ENCODE measurements at places on chromosomes 12 and 14.
A peak's percentile ranks its signal among the peaks of the same experiment; 100 is the strongest.

GRCh38 chr12:69929125-69929524 lies 104.1 kb downstream of the MYRFL start:
- H3K27ac ChIP-seq = no peak overlapping the region
- H3K27me3 ChIP-seq = no peaks in the 10 kb centered on the region
- no peak for DNase-seq
- H3K36me3 ChIP-seq = no peaks in the 10 kb centered on the region

GRCh38 chr12:43758247-43758727 lies 303 bp downstream of the PUS7L start:
- H3K27ac ChIP-seq = peak overlapping the region; percentile 72
- no peaks in the 10 kb centered on the region for H3K36me3 ChIP-seq
- DNase-seq = peak; percentile 53
- peaks cover 12% of the 10 kb centered on the region for H3K4me1 ChIP-seq

DNA sequence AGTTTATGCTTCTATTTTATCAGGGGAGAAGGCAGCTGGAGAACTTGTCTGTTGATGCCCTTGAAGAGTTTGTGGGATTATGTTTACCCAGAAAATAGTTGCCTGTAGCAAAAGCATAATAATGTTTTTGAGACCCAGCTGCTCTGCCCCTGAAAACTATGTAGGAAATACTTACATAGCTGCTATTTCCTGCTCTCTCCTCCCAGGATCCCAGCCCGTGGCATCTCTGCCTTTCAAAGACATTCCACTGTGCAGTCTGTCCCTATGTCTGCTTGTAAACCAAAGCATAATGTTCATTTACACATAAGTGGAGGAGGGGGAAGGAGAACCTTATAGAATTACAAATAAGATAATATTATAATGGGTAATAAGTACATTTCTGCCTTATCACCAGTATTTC lies 198.7 kb downstream of the SYT1 start:
- H3K36me3 ChIP-seq = no peaks in the 10 kb centered on the region
- no peaks in the 10 kb centered on the region for H3K27me3 ChIP-seq
- peaks cover 9% of the 10 kb centered on the region for H3K4me1 ChIP-seq
- H3K27ac ChIP-seq = no peak overlapping the region
- no peak overlapping the region for H3K4me3 ChIP-seq

DNA sequence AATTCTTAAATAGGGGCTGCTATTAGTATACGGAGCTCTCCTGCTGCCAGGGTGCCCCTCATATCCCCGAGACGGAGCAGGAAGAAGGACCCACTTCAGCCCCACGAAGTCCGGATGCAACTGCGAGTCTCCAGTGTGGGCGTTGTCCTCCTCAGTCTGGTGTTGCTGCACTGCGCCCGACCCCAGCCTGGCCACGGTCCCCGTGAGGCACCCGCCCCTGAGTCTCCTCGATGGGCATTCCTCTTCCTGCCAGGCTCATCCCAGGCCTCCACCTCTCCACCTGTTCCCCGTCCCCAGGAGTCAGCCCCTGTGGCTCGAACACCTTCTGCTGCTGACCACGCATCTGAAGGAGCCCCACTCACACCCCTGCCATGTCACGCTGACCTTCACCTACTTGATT lies 68.1 kb upstream of the SFSWAP start:
- DNase-seq = no peak
- no peaks in the 10 kb centered on the region for H3K36me3 ChIP-seq
- H3K27ac ChIP-seq = no peak overlapping the region
- H3K4me3 ChIP-seq = no peak overlapping the region
- peaks cover 1% of the 10 kb centered on the region for H3K4me1 ChIP-seq

DNA sequence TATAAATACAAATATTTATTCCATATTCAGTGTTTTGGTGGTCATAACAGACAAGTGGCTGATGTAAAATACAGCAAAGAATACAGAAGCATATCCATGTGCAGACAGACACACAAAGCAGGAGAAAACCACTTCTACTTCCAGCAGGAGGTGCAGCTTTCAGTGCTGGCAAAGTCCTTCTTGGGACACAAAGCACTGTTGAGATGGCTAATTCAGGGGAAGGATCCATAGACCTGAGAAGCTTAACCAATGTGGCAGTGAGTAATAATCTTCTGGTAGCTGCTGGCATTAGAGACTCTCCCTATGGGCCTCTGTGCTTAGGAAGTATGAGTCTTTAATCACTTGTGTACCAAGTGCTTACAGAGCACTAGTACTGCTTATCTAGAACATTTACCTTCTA lies 26.8 kb downstream of the AMN1 start:
- H3K27me3 ChIP-seq = no peaks in the 10 kb centered on the region
- no peak overlapping the region for H3K4me3 ChIP-seq
- no peaks in the 10 kb centered on the region for H3K4me1 ChIP-seq
- DNase-seq = no peak
- H3K27ac ChIP-seq = no peak overlapping the region

DNA sequence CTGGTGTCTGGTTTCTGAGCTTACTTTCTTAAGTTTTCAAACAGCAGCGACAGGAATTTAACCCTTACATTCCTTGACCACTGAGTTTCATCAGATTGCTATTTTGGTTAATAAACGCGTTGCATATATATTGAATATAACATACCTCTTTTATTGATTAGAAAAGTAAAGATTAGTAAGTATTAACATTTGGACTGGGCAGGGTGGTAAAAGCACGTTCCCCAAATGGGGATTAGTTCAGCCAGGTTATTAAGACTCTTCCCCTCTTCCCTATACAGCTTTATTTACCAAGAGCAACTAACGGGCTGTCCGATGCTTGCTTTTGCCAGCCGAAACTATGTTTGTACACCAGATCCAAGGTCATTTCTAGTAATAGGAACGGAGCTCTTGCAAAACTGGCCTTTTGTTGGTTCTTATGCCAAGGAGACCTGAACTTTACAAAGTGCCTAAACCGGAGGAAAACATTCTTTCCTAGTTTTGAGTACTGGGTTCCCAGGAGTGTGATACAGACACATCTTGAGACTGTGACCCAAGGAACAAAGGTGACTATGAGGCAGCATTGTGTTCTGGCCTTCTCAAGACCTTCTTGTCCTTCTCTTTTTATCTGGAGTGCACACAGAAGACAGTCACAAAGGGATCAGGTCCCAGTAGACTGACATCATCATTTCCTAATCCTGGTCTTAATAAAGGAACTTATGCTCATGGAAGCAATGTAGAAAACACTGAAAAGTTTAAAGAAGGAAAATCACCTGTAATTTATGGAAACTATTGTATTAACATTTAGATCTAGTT lies 2.6 kb downstream of the GLRX5 start:
- H3K4me1 ChIP-seq = peaks cover 17% of the 10 kb centered on the region
- no peaks in the 10 kb centered on the region for H3K27me3 ChIP-seq

GRCh38 chr12:114821570-114821969 lies 137.6 kb upstream of the TBX3 start:
- H3K4me1 ChIP-seq = no peaks in the 10 kb centered on the region
- no peaks in the 10 kb centered on the region for H3K27me3 ChIP-seq
- H3K36me3 ChIP-seq = no peaks in the 10 kb centered on the region
- no peak overlapping the region for H3K4me3 ChIP-seq
- no peak for DNase-seq

- DNase-seq = peak; percentile 70
- H3K27me3 ChIP-seq = no peaks in the 10 kb centered on the region
- H3K27ac ChIP-seq = no peak overlapping the region
- peaks cover 35% of the 10 kb centered on the region for H3K4me1 ChIP-seq
Measured at GRCh38 chr14:64760146-64760755, 56.0 kb downstream of the PLEKHG3 start.

DNA sequence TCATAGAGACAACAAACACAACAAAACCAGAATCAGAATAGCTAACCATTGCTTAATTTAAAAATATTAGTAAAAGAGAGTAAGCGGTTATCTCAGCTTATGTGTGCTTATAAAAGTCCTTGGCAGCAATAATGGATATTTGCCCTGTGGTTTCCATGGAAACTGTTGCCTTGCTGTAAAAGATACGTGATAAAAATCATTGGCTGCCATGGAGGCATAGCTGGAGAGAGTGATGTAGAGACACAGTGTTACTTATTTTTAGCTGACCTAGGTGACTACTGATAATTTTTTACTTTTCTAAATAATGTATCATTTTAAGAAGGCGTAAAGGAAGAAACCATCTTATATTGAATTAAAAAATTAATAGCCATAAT lies 92.9 kb downstream of the ERC1 start:
- no peak for DNase-seq
- H3K27me3 ChIP-seq = no peaks in the 10 kb centered on the region
- no peaks in the 10 kb centered on the region for H3K36me3 ChIP-seq
- H3K4me3 ChIP-seq = no peak overlapping the region
- H3K4me1 ChIP-seq = peaks cover 2% of the 10 kb centered on the region

DNA sequence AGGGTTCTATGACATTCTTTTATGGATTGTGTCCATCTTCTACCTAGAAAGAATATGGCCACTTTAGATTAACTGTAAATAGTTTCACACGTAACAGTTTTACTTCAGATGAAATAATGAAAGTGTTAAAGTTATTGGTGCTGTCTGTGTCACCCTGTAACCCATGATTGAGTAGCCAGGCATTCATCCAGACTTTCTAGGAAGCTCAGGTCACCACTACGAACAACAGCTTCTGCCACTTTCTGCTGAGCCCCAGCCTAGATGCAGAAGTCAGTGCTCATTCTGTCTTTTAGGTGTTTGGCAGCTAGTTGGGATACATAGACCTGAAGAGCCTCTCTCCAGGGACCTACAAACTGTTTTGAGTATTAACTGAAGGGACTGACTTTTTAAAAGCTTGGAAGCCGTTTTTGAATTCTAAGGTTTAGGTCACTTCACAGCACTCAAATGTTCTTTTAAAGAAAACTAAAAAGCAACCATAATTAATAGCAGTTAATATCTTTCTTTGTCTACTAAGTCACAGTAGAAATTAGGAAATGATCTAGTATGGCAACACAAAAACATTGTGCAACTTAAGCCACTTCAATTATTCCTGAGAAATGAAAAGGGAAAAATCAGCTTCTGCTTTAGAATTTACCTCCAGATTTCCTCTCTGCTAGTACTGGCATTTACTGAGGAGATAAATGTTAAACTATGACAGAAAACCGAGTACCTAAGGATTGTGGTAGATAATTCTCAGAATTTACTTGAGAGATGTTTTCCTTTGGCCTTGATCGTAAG lies 266.9 kb downstream of the CCDC91 start:
- H3K27me3 ChIP-seq = no peaks in the 10 kb centered on the region
- no peaks in the 10 kb centered on the region for H3K4me1 ChIP-seq
- DNase-seq = no peak
- H3K27ac ChIP-seq = no peak overlapping the region
- H3K4me3 ChIP-seq = no peak overlapping the region
- no peaks in the 10 kb centered on the region for H3K36me3 ChIP-seq

DNA sequence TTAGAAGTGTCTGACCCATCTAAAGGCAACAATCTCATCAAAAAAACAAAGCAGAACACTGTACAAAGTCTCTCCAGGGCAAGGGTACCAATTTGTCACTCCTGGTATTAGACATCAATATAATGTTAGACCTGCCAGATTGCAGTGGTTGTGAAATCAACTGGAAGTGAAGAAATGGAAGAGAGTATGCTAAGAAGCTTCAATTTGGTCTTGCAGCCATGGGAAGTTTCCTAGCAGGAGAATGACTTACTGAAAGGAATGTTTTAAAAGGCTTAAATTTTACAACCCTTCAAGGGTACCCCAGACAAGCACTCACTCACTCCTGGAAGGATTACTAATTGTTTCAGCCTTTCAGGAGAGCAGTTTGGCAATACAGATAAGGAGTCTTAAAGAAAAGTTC lies 18.9 kb downstream of the LLPH start:
- no peak overlapping the region for H3K27ac ChIP-seq
- H3K36me3 ChIP-seq = no peaks in the 10 kb centered on the region
- no peak for DNase-seq
- H3K4me1 ChIP-seq = no peaks in the 10 kb centered on the region
- no peak overlapping the region for H3K4me3 ChIP-seq

DNA sequence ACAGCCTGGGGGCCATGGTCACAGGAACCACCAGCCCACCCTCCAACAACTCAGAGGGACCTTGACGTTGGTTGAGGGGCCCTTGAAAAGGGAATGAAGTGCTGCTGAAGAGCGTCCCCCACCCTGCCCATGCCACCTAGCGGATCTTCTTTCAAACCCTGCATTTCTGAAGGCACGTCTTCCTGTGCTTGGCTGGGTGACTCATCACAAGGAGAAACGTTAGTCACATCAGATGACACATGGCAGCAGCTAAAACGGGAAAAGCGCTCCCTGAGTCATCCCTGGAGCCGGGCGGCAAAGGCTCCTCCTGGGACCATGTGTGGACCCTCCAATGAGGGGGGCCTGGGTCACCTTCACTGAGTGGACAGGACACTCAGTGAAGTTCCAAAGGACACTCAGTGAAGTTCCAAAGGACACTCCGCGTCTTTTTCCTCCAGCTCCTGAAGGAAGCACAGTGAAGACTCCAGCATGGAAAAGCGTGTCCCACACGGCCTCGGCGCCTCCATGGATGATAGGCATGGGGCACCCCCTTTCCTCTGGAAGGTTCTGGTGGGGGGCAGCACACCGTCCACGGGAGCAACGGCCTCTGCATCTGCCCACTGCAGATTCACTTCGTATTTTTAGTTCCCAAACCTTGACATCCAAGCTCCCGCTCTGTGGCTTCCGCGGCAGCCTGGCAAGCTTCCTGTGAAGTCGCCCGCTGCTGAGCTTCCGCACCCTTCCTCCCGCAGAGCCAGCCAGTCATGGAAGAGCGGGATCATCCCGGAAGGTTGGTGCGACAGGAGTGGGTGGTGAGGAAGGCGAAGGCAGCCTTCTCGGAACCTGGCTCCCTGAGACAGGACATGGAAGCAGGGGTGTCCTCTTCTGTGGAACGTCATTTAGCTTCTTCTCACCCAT lies 383.4 kb downstream of the VRK1 start:
- H3K27ac ChIP-seq = no peak overlapping the region
- H3K4me1 ChIP-seq = no peaks in the 10 kb centered on the region
- H3K27me3 ChIP-seq = no peaks in the 10 kb centered on the region
- H3K4me3 ChIP-seq = no peak overlapping the region

GRCh38 chr12:124681779-124682391 lies 114.5 kb upstream of the NCOR2 start:
- no peak for DNase-seq
- H3K4me3 ChIP-seq = no peak overlapping the region
- H3K36me3 ChIP-seq = no peaks in the 10 kb centered on the region

DNA sequence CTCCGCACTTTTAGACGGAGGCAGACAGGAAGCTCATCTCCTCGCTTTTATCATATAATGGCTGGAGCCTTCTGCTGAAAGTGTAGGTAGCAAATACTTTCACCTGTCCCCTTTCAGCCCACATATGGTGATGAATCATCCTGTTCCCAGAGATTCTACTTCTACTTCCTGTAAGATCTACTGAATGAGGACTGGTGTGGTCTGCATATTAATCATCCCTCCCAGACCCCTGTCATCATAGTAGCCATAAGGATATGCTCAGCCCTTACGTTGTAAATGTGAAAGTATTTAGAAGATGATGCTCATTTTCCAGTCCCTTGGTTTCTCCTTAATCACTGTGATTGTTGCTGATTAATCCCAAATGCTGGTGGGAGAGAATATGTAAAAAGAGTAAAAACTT lies 268.2 kb upstream of the GRIP1 start:
- no peaks in the 10 kb centered on the region for H3K36me3 ChIP-seq
- H3K27ac ChIP-seq = no peak overlapping the region
- no peak overlapping the region for H3K4me3 ChIP-seq

GRCh38 chr12:2344885-2345284 lies 292.1 kb downstream of the CACNA1C start:
- H3K4me1 ChIP-seq = peaks cover 2% of the 10 kb centered on the region
- no peak overlapping the region for H3K27ac ChIP-seq
- no peaks in the 10 kb centered on the region for H3K36me3 ChIP-seq
- H3K4me3 ChIP-seq = no peak overlapping the region
